ENCODE measurements at places on chromosomes 3 and 15.

GRCh38 chr3:99066863-99067262, 165.4 kb upstream of the DCBLD2 start:
- DNase-seq = no peak

- no peak for DNase-seq
Measured at GRCh38 chr3:135304378-135304777, 509.3 kb downstream of the EPHB1 start.

GRCh38 chr3:34934660-34935059, 704.7 kb upstream of the ARPP21 start:
- DNase-seq = no peak

GRCh38 chr3:172614340-172615274, 91.4 kb upstream of the TNFSF10 start:
- no peak for DNase-seq

DNA sequence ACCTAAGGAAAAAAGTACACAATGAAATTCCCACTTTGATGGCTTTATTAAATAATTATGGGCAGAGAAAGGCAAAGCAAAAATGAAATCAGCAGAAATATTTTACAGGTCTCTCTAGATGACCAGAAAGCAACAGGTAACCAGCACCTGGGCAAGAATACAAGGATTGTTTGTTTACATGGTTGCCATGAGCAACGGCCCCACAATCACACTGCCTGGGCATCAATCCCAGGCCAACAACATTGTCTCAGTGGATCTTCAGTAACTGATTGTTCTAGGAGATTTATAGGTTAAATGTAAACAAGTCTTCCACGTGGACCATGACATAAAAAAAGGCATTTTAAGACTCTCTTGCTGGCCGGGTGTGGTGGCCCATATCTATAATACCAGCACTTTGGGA, 82.6 kb downstream of the PDZRN3 start:
- no peak for DNase-seq

GRCh38 chr3:136624894-136625815, 127.0 kb downstream of the STAG1 start:
- DNase-seq = no peak

DNA sequence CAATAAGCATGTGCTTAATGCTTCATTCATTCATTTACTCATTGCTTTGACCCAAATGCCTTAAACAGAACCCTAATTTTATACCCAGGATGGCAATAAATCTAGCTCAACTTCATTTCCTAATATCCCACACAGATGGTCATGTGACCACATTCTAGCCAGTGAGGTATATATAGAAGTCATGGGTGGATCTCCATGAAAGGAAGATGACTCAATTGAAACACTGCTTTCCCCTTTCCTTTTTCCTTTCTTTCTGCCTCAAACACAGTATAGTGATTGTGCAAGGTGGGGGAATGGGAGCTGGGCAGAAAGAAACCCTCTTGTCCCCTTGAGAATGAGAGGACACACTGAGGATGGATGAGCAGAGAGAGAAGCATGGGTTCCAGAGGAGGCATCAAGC, 183.5 kb upstream of the PRICKLE2 start:
- no peak for DNase-seq

DNA sequence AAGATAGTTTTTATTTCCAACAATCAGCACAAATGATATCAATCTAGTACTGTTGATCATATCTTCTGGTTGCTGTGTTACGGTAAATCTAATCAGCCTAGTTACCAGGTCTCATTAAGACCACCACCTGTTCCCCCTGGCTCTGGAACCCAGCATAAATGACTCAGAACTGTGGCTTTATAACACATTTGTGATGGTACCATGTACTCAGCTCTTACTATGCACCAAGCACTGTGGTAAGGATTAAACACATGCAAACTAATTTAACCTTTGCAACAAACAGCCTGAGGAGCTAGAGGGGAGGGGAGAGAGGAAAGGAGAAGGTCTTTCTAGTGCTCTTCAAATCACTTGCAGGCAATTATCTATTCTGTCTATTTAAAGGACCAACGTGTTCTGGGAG, 173.9 kb upstream of the LMCD1 start:
- DNase-seq = no peak

GRCh38 chr3:146550743-146551510, 6.5 kb upstream of the PLSCR1 start:
- DNase-seq = no peak

- no peak for DNase-seq
Measured at GRCh38 chr3:40379674-40380306, 7.2 kb upstream of the ENTPD3 start.

DNA sequence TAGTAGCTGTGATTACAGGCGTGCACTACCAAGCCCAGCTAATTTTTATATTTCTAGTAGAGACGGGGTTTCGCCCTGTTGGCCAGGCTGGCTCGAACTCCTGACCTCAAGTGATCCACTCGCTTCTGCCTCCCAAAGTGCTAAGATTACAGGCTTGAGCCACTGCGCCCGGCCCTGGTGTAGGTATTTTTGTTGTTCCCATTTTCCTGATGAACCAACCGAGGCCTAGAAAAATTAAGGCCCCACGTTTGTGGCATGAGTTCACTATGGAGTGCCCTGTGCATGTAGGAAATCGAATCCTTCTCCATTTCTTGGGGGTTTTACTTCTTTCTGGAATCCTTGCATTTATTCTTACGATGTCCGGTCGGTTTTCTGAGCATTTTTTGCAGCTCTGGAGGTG, 14.3 kb upstream of the TATDN2 start:
- DNase-seq = no peak

DNA sequence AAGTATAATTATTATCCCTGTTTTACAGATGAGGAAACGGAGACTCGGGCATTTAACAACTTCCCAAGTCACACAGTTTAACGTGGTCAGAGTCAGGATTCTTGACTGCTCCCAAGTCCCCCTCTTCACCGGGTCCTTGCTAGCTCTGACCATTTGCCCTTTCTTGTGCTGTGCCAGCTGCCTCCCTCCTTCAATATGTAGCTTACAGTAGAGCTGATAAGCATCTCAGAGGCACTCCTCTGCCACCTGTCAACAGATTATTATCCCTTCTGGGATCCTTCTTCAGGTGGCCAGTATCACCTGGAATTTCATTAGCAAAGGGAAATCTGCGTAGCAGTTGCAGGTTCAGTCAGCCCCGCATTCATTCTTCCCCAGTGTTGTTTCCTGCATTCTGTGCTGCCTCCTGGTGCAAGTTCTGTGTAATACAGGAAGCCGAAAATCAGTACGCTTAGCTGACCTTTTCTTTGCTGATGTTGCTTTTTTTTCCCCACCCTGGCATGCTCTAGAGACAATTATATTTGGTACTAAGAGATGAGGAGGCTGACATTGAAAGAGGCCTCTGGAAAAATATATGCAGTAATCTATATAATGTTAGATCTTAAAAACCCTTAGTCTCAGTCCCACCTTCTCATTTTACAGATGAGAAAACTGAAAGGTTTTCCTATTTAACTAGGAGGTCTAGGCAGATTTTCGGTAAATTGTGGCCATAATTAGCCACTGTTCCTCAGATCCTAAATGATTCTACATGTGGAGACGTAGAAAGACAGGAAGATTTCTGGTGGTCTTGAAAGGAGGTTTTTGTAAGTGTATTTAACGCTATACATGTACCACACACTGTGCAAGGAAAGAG, 24.8 kb downstream of the TMOD2 start:
- DNase-seq = peak; percentile 29

GRCh38 chr3:107414325-107414964, 37.2 kb downstream of the CCDC54 start:
- DNase-seq = no peak

DNA sequence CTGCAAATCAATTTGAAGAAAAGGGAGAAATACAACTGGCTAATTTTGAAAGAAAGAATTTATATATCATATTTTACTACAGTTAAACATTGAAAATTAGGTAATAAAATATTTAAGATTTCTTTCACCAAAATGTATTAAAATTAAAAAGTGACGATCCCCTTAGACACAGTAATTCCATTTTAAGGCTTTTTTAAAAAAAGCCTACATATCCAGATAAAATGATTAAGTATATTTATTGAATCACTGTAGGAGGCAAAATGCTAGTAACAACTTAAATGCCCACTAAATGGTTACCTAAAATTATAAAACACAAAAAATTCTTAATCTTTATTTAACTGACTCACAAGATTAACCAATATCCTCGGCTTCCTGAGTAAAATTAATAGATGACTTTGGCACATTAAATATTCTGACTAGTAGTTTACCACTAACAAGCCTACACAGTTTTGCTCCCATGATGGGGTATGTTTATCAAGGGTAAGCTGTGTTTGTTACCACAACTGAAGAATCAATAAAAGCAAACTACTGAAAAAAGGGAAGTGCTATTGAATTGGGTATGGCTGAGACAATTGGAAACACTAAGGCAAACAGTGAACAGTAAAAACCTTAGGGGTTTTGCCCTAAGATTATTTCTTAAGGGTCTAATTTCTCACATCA, 28.4 kb downstream of the ANKRD28 start:
- DNase-seq = no peak

DNA sequence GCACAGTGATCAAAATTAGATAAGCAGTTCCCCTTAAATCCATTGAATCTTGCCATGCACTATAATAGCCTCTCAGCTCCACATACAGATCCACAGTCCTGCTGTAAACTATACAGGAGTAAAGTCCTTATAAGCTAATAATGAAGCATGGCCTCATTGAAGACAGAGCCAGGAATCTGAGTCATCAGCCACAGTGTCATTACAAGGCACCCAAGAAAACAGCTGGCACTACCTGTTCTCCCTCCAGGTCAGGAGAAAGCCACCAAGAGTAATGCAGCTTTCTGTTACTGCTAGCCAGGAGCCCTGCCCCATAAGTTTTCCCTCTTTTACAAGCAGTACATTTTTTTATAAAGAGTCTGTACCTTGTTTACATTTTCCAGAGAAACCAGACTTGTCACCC, 27.3 kb downstream of the WDR49 start:
- no peak for DNase-seq

- DNase-seq = no peak
Measured at GRCh38 chr3:68485051-68485450, 447.3 kb downstream of the TAFA4 start.
